ENCODE measurements at places on chromosomes 7 and 10.

DNA sequence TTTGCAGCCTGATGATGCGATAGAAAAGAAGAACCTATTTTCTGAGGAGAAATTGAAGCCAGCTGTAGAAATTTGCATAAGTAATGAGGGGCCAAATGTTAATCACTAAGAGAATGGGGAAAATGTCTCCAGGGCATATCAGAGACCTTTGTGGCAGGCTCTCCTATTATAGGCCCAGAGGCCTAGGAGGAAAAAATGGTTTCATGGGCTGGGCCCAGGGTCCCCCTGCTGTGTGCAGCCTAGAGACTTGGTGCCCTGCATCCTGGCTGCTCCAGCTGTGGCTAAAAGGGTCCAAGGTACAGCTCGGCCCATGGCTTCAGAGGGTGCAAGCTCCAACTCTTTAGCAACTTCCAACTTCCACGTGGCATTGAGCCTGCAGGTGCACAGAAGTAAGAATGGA is 123.4 kb downstream of the STK31 start:
- DNase-seq, result no peak

DNA sequence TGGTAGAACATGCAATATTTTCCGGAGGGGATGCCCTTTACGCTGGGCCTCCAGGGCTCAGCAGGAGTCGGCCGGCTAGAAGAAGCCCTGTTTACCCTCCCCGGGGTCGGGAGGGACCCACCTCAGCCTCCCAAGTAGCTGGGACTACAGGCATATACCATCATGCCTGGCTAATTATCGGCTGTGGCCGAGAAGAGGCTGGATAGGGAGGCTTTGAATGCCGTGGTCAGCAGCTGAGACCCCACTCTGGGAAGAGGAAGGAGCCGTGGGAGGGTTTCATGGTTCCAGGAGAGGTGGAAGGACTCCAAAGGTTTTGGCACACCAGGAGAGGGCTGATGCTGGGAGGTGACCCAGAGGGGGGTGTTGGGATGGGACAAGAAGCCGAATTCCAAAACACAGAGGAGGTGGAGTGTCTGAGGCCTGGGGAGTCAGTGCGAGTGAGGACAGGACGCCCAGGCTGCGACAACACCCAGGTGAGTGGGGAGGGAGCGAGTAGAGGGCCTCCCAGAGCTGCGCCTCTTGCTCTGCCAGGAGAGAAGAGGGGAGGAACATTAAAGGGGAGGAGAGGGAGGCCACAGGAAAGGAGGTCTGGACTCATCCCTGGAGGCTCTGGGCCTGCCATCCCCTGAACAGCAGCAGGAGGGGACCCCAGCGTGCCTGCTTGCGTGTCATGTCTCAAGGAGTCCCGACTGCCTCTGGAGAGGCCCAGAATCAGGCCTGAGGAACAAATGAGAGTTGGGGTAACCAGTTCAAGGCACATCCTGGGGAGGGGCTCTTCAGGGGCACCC is 19.6 kb downstream of the GRID2IP start:
- no peak for DNase-seq

GRCh38 chr7:92110857-92111256 is 23.4 kb downstream of the CYP51A1 start:
- DNase-seq, result no peak

DNA sequence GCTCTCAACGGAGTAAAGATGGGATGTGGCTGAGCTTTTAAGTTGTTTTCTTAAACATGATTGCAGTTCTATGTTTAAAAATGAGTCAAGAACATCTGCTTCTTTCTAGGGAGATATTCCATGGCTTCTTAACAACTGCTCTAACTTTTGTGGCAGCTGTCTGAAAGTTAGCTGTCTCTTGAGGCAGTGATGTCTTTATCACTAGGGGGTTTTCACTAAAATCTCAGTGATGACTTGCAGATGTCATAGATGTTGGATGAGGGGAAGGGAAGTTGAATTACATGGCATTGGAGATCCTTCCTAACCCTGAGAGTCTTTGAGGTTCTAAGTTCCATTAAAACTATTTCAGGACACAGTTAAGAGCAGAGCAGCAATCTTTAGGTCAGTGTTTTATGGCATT is 43.5 kb downstream of the PRKG1 start:
- no peak for DNase-seq

DNA sequence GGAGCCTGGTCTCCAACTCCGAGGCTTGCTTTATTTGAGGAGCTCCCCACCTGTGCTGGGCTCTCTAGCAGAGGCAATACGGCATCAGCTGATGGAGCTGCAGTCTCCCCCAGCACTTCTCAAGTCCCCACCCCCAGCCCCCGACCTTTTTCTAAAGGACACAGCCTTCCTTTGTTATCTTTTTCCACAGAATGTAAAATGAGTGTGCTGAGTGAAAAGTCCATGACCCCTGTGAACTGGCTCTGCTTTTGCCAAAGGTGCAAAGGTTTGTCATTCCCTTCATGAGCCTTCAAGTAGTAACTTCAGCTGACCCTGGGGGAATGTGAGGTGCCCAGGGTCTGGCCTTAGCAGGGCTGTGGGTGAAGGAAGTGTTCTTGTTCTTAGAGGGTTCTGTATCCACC is 25.5 kb downstream of the LRRC4 start:
- DNase-seq, result no peak

DNA sequence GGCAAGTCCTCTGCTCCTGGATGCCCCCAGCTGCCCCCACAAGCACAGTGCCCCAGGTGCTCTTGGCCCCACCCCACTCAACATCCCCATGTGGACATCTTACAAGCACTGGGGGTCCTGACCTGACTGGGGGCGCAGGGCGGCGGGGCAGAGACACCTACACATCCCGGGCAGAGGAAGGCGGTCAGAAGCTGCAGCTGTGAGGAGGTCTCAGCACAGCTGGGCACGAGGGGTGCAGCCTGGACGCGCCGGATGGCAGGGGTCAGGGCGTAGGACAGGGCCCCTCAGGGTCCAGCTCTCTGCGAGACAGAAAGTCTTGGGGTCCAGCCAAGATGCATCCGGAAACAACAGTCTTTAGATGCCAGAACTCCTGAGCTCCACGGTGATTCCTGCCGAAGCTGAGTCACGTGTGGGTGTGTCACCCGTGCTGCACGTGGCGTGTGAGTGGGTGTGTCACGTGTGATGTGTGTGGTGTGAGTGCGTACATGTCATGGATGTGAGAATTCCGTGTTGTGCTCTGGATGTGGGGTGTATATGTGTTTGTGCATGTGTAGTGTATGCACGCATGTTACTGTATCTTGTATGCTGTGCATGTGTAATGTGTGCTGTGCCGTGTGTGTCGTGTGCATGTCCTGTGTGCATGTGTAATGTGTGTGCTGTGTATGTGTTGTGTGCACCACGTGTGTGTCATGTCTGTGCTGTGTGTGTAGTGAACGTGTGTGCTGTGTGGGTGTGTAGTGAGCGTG is 5.1 kb downstream of the VENTX start:
- no peak for DNase-seq

GRCh38 chr10:37712489-37713131 is 144.8 kb downstream of the ZNF248 start:
- DNase-seq, result no peak

GRCh38 chr10:100781145-100781665 is 35.8 kb downstream of the PAX2 start:
- DNase-seq, result no peak

DNA sequence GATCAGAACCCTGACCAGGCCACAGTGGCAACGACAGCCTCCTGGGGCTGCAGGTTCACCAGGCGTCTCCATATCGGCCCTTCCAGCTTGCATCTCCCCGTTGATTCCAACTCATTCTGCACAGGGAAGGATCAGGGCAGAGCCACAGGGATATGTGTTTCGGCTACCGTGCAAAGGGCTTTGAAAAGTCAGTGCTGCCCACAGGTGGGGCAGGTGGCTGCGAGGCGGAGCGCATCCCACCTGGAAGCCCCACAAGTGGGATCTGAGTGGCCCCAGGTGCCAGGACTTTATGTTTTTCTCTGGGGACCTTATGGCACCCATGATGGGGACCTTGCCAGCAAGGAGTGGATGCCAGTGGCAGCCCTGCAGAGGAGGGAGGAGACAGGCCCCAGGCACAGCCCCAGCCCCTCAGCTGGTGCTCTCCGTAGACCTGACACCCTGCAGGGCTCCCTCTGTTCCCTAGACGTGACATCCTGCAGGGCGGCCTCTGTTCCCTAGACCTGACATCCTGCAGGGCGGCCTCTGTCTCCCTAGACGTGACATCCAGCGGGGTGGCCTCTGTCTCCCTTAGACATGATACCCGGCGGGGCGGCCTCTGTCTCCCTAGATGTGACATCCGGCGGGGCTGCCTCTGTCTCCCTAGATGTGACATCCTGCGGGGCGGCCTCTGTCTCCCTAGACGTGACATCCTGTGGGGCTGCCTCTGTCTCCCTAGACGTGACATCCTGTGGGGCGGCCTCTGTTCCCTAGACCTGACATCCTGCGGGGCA is 189.4 kb downstream of the ELFN1 start:
- DNase-seq, result no peak

All from bronchial epithelial cell (primary cell).